ENCODE measurements at places on chromosomes 12 and 14.
A peak's percentile ranks its signal among the peaks of the same experiment; 100 is the strongest.

- no peak for DNase-seq
These were observed 3.7 kb upstream of the ZFP36L1 start for GRCh38 chr14:68796418-68797101.

DNA sequence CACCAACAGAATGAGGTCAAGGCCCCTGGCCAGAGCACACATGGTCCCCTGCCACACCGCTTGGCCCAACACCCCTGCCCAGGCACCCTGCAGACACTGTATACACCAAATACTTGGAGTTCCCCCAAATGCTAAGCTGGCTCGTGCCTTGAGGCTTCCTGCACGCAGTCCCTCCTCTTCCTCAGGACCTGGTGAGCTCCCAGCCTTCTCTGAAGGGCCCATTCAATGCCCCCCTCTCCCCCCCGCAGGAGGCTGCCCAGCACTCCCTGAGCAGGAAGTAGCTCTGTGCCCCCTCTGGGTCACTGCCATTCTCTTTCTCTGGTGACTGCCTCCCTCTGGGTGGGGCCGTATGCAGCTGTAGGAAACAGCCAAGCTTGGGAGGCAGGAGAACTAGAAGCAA, 75.3 kb downstream of the ITPK1 start:
- DNase-seq = no peak

GRCh38 chr14:52314595-52315354, 663 bp downstream of the PTGER2 start:
- peak; percentile 70 for DNase-seq

DNA sequence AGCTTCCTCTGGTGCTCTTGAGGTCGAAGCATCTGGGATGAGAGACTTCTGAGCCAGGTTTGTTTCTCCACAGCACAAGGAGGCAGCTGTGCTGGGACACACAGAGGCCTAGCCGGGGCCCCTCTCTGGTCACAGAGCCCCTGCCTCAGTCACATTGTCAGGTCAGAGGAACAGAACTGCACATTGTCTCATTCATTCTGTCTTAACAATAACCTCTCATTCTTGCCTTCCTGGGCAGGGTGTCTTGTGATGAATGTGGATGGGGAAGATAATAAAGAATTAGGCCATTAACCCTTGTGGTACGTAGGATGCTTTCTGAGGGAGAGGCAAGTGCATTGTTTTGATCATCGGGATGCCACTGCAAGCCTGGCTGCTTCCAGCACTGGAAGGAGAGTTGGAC, 29.8 kb downstream of the FNTB start:
- DNase-seq = no peak

DNA sequence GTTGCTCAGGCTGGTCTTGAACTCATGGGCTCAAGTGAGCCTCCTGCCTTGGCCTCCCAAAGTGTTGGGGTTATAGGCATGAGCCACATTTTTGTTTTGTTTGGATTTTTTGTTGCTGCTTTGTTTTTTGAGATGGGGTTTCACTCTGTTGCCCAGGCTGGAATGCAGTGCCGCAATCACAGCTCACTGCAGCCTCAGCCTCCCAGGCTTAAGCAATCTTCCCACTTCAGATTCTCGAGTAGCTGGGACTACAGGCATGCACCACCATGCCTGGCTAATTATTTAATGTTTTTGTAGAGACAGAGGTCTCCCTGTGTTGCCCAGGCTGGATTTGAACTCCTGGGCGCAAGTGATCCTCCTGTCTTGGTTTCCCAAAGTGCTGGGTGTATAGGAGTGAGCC, 5.7 kb upstream of the PLEK2 start:
- DNase-seq = no peak

GRCh38 chr14:63672417-63673180, 30.9 kb upstream of the WDR89 start:
- DNase-seq = no peak

GRCh38 chr12:107818984-107819383, 44.5 kb downstream of the ASCL4 start:
- DNase-seq = no peak

DNA sequence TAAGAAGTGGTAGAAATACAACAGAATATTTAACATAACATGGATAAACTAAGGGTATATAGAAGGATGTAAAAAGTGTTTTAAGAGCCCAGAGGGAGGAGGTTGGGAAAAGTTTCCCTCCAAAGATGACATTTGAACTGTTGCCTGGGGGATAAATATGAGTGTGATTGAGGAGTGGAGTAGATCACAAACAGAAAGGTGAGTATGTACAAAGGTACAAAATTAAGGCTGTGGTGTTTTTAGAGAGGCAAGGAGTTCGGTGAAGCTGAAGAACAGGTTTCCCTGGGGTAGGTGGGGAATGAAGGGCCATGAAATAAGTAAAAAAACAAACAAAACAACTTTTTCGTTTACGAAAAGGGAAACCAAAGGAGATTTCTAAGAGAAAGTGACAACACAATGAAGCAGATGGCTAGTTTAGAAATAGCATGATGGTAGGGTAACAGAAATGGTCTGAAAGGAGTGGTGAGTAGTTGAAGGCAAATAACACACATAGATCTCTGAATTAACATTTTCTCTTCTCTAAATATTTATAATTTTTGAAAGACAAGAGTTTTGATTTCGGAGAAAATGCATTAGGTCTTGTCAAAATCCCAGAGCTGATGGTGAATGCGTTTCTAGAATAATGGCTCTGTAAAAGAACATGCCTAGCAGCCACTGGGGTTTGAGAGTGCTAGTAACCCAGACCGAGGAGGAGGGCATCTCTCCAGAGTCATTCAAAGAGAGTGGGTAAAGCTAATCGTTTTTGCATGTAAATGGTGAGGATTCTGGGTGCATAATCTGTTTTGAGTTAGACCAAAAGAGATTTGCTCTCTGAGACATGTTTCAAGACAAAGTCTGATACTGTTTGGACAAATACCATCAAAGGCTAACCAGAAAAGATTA, 240.4 kb upstream of the DCN start:
- DNase-seq = no peak

DNA sequence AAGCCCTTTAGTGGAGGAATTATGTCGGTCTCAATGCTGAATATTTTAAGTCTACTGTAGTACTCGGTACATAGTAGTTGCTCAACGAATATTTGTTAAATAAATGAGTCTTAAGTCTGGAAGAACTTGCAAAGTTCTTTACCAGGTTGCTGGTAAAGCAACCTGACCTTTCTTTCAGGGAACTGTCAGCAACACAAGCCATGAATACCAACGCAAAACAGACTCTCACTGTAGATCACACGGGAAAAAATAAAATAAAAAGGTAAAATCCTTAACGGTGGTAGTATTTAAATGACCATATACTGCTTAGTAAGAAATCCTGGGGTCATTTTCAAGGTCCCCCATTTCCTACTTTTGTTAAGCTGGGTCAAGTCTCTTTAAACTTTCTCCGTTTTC, 447 bp upstream of the NUBPL start:
- DNase-seq = no peak

DNA sequence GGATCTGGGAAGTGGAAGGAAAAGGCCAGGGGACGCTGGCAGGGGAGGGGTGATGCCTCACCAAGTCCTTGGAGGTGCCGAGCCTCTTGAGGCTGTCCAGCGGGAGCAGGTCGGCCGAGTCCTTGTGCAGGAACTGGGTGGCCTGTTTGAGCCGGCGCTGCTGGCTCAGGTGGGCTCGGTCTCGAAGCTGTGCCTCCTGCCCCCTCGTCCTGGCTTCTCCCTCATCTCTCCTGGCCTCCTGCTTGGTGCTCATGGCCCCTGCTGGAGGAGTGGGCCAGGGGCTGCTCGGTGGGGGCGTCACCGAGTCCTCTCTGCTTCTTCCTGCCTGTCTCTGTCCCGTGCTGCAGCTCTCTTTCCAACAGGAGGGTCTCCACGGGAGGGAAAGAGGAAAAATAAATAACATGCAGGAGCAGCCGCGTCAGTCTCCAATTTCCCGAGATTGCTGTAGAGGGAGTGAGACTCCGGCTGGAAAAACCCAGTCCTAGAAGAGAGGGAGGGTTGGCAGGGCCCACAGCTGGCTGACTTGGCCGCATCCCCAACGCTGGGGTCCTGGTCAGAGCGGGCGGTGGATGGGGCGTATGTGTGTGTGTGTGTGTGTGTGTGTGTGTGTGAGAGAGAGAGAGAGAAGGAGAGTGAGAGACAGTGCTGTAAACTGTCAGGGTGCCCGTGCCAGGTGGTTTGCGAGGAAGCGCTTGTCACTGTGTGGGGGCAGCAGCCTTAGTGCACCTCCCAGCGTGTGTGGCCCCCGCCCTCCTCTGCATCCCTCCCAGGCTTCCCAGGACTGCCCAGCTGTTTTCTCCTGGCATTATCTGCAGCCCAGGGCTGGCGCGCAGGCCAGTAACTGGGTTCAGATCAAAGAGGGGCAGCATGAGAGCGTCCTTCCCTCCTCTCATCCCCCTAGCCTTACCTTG, at the start of gene NRIP2:
Gene NRIP2, minus strand, starts transcription at position 455 of the 911 bp plus-strand sequence. Its CDS starts 52 bp downstream, at position 403.
- DNase-seq = no peak

All from suppressor macrophage treated with lipopolysaccharide for 1 hour (primary cell).